GM12864 (cell line): ENCODE measurements at places on chromosomes 5 and 9.

DNA sequence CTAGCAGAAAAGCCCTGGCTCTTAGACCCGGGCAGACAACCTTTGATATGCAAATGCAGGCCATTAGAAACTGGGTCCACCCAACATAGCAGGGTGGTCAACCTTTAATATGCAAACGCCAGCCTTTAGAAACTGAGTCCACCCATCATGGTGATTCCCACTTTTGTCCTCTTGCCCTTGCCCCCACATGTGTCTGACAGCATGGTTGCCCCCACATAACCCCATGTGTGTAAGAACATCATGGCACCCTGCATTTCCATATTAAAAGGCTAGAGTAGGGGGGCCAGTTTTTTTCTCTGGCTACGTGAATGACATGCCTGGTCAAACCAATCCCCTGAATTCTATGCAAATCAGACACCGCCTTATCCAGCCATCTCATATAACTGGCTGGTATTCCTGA, 273.2 kb upstream of the PRDM9 start:
- DNase-seq = no peak

- no peak for DNase-seq
Observed at GRCh38 chr5:88685591-88686541, 197.1 kb downstream of the MEF2C start.

- DNase-seq = no peak
Observed at GRCh38 chr9:77832639-77833038, 184.5 kb upstream of the GNA14 start.

- DNase-seq = no peak
Observed at GRCh38 chr5:1125030-1125357, 13.1 kb upstream of the SLC12A7 start.

GRCh38 chr9:20394969-20395368, 227.3 kb downstream of the MLLT3 start:
- no peak for DNase-seq

DNA sequence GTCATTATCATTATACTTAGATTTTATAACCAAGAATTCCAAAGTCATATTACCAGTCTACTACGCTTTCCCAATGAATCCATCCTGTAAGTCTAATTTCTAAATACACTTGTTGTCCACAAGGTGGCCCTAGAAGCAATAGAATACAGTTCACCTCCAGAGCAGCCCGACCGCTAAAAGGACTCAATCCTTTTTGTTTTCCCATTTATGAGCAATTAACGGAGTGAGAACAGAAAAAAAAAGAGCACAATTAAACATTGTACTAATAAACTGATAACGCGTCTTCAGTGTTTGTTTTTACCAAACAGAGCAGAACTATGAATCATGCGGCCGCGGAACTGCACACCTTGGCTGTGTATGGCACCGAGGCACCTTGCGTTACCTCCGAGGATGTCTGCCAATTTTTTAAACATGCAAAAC, 160.7 kb upstream of the DAPK1 start:
- peak; percentile 48 for DNase-seq

DNA sequence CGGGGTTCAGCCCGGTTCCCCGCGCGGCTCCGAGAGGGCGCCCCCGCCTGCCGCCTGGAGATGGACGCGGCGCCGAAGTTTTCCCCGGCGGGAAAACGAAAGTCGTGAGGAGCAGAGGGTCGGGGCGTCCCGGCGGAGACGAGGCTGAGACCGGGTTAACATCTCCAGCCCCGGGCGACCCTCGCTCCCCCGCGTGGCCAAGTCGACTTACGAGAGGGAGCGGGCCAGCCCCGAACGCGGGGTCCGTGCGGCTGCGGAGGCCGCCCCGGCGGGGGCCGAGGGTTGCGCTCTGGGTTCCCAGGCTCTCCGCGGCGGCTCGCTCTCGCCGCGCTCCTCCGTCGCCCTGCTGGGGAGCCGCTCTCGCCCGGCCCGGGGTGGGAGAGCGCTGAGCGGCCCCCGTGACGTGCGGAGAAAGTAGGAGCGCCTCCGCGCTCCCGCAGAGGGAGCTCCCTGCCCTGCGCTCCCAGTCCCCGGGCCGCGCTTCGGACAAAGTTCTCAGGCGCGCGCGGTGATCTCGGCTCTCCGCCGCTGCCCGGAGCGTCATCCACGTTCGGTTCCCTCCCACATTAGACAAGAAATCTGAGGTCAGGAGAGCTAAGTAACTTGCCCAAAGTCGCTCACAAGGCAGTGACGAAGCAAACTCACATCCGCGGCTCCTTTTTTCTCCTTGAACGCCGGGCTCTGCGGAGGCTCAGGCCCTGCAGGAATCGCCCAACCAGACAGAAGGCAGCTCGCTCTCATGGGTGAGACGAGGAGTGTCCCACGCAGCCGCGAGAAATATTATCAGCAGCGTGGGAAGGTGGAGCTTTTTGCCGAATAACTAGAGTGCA, 1.2 kb upstream of the GCNT4 start:
- DNase-seq = no peak

DNA sequence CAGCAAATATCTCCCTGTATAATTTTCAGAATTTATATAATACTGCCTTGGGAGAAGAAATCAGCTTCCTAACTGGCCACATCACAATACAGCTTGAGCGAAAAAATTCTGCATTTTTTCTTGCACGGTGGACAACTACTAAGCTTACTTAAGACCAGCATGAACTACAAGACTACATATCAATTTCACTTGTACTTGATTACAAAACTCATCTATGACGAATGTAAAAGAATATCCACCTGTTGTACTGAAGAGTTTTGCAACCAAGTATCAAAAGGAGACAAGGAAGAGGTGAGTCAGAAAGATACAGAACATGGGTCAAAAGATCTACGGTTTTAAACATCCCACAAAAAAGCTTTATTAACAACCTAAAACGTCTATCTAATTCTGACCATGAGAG, 279.4 kb downstream of the BNC2 start:
- no peak for DNase-seq

DNA sequence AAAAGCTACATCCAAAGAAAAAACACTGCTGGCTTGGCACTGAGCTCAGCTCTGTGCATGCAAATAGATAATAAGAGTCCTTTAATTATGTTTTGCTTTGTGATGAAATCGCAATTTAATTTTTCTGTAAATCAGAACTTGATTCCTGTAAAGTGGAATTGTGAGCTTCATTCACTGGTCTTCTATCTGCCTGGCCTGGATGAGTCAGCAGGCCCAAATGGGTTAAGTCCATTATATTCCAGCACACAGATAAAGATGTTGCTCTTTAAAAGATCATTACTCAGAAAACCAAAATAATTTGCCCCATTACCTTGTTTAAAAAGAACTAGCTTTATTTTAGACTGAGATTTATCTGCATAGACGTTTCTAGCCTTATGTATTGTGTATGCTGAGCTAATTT, 90.4 kb downstream of the CARTPT start:
- DNase-seq = no peak

DNA sequence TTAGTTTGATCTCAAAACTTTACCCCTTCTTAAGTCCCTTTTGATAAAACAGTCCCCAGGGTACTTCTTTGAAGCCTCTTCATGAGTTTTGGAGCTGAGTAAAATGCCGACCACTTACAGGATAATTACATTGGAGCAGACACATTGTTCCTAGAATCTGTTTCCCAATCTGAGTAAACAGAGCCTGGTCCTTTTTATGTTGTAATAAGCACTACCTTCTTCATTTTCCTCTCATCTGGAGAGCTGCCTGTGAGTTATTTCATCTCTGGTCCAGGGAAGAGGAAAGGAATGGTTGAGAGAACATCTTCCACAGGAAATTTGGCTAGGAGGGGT, 26.3 kb upstream of the GALNT10 start:
- DNase-seq = no peak

DNA sequence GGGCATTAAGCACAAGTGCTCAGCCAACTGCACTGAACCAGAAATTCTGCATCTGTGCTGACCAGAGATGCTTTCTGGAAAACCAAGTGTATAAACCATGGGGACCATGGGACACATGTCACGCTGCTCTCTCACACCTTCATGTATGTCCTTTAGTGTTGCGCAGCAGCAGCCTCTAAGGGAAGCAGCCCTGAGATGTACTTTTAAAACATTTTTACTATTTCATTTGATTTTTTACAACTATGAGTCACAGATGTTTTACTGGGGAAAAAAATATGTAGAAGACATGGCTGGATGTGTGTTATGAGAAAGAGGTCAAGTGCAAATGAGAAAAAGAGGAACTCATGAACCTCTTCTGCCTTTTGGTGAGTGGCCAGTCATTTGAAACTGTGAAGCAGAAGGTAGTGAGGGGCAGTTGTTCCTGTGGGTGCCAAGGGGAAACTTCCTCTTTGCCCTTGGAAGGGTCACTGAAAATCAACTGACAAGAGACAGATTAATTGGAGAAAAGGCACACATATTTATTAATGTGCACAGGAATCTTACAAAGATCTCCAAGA, 31.4 kb upstream of the SYK start:
- DNase-seq = peak; percentile 42

DNA sequence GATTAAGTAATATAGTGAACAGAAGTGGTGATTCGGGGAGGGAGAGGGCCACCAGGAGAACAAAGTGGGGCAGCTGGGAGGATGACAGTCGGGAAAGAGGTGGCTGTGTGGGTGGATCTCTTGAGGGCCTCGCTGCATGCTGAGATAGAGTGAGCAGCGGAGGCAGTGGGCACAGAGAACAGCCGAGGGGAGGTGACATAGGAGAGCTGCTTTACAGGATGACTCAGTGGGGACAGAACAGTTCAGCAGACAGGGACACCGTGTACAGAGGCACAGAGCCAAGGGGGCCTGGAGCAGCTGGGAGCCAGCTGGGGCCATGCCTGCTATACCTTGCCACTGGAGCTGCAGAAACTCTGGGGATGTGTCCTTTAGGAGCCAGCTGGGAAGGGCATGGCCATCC, 273.9 kb downstream of the GADD45G start:
- no peak for DNase-seq

- no peak for DNase-seq
Observed at GRCh38 chr5:180839935-180840334, 21.1 kb downstream of the ZFP62 start.

DNA sequence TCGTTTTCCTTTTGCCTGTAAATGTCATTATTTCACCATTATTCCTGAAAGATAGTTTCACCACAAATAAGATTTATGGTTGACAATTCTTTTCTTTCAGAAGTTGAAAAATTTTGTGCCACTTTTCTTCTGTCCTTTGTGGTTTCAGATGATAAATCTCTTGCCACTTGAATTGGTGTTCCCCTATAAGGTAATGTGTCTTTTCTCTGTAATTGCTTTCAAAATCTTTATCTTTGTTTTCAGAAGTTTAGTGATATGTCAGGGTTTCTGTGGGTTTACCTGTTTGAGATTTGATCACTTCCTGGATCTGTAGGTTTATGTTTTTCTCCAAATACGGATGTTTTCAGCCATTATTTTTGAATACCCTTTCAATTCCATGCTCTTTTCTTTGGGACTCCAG, 14.6 kb downstream of the RASA1 start:
- no peak for DNase-seq

GRCh38 chr5:172509405-172509781, 55.1 kb upstream of the SH3PXD2B start:
- DNase-seq = no peak

DNA sequence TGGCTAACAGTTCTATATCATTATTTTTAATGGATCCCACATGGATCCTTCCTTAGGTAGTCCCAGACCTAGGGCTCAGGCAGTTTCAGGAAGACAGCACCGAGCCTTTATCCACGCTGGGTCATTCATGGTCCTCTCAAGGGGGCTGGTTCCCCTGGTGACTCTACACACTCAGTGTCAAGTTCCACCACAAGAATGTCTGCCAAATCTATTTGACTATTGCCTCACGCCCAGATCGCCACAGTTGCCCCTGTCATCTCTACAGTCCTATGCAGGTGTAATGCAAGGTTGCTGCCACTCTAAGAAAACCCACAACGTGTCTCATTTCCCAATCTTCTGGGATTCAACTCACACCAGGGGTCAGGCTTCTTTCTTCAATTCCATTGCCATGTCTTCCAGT, 8.0 kb upstream of the ZNF366 start:
- no peak for DNase-seq

DNA sequence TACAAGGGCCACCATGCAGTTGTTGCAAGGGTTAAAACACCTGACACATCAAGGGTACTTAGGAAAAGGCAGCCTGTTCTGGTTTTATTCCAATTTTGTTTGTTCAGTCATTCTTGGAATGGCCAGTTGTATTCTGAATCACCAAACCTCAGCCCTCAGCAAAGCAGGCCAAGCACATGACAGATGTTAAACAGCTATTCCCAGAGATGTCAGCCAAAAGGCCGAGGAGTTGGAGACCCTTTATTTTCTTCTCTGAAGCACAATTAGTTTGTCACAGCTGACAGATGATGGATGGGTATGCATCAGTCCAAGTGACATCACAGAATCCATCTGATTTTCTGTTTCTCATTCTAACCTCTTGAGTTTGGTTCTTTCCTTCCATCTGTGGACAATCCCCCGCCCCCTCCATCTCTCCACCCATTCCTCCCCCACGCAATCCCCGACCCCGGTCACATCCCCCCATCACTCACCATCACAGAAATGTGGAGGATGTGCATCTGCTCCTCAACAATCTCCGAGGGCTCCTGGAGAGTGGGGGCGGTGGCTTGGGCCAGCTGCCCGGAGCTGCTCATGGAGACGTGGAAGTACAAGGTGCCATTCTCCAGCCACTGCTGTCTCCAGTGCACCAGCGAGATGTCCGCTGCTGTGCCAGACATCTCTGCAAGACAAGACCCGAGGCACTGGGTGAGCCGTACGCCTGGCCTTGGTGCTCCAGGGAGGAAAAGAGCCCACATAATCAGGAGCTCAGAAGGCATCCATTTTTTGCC, 123.8 kb downstream of the ASTN2 start:
- no peak for DNase-seq

- no peak for DNase-seq
Observed at GRCh38 chr9:83379045-83379444, 159.2 kb downstream of the FRMD3 start.

DNA sequence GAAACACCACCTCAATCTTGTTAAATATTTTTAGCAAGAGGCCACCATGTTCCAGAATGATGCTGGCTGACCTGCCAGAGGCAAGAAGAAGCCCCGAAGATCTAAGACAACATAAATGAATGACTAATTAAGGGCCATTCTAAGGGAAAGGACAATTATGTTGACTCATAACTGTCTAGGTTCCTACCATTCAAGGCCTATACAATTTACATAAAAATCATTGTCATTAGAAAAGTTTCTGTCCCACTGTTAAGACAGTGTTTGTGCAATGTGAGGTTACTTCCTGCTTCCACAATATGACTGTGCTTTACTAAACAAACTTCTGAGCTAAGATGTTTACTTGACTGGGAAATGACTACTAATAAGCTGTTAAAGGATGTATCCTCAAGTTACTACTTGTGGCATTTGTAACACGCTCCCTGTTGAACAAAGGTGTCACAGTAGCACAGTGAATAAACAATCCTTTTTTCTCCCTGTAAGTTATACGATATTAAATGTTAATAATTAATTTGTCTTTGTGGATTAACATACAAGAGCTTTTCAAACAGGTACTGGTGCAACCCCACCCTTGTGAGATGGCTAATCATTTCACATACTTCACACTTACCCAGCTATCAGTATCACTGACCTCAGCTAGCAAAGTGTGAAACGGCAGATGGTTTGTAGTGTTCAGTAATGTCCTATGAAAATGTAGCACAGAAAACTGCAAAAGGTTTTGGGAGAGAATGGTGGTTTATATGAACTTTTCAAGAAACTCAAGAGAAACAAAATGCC, 195.8 kb downstream of the EFNA5 start:
- DNase-seq = no peak
